Neural progenitor cell (in vitro differentiated cells): ENCODE measurements at places on chromosomes 16 and 17. TPM values are rescaled to one million over a fixed set of nuclear protein-coding genes. Genes with fewer than 3 reads are reported as not detected.

DNA sequence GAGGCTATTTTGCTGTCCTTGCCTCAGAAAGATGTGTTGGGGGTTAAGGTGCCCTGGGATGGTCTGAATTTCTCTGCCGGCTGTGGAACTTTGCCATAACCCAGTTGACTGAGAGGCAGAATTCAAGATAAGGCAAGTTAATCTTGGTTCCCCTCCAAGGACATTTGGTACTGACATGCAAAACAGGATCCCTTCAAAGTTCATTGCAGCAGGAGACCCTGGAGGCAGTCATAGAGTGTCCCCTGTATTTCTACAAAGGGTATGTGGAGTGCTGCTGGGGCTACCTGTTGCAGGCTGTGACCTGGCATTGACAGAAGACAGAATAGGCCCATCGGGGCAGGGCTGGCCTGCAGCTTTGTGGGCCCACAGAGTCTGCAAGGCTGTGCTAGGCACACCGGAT lies 135.6 kb upstream of the IRX3 start:
- DNase-seq, result no peak
- H3K4me3 ChIP-seq, result no peak overlapping the region
- H3K36me3 ChIP-seq, result no peaks in the 10 kb centered on the region
- H3K4me1 ChIP-seq, result no peaks in the 10 kb centered on the region
- no peak overlapping the region for H3K27ac ChIP-seq

- no peak overlapping the region for H3K4me3 ChIP-seq
- H3K27ac ChIP-seq, result no peak overlapping the region
- H3K27me3 ChIP-seq, result no peaks in the 10 kb centered on the region
- H3K4me1 ChIP-seq, result no peaks in the 10 kb centered on the region
- no peaks in the 10 kb centered on the region for H3K36me3 ChIP-seq
- no peak for DNase-seq
These were observed 54.4 kb upstream of the ICAM2 start for GRCh38 chr17:64074704-64075426.

- H3K36me3 ChIP-seq, result peaks cover 4% of the 10 kb centered on the region
- no peak overlapping the region for H3K4me3 ChIP-seq
- H3K4me1 ChIP-seq, result no peaks in the 10 kb centered on the region
- H3K27ac ChIP-seq, result no peak overlapping the region
- H3K27me3 ChIP-seq, result no peaks in the 10 kb centered on the region
- DNase-seq, result no peak
These were observed 335.3 kb downstream of the CNTNAP4 start for GRCh38 chr16:76612497-76612896.

- no peaks in the 10 kb centered on the region for H3K27me3 ChIP-seq
- no peaks in the 10 kb centered on the region for H3K36me3 ChIP-seq
- no peak for DNase-seq
- H3K4me3 ChIP-seq, result no peak overlapping the region
- no peak overlapping the region for H3K27ac ChIP-seq
These were observed 33.6 kb upstream of the BRD7 start for GRCh38 chr16:50402298-50402895.

- H3K4me1 ChIP-seq, result peaks cover 9% of the 10 kb centered on the region
- no peaks in the 10 kb centered on the region for H3K36me3 ChIP-seq
- no peak for DNase-seq
- H3K27me3 ChIP-seq, result no peaks in the 10 kb centered on the region
- no peak overlapping the region for H3K4me3 ChIP-seq
These were observed 190.9 kb upstream of the CHMP6 start for GRCh38 chr17:80800481-80801391.

DNA sequence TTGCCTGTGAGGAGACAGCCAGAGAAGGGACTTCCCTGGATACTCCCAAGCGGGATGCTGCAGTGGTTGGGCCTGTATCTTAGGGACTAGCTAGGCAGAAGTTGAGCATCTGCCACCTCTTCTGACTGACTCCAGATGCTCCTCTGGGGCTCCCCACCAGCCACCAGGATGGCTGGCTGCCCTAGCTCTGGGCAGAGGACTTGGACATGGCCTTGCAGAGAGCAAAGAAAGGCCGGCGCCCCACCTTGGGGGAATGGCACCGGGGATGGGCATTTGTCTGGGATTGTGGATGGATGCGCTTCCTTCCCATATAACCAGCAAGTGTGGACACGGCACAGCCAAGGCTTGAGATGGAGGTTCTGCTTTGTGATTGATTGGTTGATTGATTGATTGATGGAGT lies 69.0 kb downstream of the OR1D5 start:
- no peak for DNase-seq
- no peak overlapping the region for H3K27ac ChIP-seq
- no peaks in the 10 kb centered on the region for H3K27me3 ChIP-seq
- peaks cover 5% of the 10 kb centered on the region for H3K4me1 ChIP-seq

- peak overlapping the region; percentile 47 for H3K4me3 ChIP-seq
- peak; percentile 86 for DNase-seq
- H3K4me1 ChIP-seq, result peaks cover 22% of the 10 kb centered on the region
These were observed 56.5 kb upstream of the CIBAR2 start for GRCh38 chr16:85168732-85169256.

DNA sequence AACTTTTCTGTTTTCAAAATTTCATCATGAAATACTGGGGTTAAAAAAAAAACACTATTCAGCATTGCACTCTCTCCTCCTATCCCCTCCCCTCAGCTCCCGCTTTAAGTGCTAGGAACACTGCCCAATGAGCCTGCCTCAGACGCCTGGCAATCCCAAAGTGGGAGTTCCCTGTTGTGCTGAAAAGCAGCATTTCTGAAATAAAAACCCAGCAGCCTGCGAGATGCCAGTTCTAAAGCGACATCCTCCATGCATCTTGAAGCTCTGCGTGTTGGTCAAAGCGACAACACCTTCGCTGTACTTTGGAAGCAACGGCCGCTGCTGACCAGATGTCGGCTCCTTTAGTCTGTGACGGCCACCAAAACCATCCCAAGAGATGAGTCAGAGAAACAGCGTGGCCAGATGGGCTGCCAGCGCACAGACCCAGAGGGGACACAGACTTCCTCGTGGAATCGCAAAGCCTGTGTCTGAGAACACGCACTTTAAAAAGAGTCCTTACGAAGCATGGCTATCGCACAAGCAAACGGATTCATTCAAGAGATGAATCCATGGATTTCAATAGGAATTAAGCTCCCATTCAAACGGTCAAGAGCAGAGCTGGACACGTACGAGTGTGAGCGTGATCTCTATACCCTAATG lies 32.8 kb downstream of the FBXO31 start:
- no peak overlapping the region for H3K27ac ChIP-seq
- H3K36me3 ChIP-seq, result no peaks in the 10 kb centered on the region
- no peaks in the 10 kb centered on the region for H3K27me3 ChIP-seq
- H3K4me3 ChIP-seq, result no peak overlapping the region

DNA sequence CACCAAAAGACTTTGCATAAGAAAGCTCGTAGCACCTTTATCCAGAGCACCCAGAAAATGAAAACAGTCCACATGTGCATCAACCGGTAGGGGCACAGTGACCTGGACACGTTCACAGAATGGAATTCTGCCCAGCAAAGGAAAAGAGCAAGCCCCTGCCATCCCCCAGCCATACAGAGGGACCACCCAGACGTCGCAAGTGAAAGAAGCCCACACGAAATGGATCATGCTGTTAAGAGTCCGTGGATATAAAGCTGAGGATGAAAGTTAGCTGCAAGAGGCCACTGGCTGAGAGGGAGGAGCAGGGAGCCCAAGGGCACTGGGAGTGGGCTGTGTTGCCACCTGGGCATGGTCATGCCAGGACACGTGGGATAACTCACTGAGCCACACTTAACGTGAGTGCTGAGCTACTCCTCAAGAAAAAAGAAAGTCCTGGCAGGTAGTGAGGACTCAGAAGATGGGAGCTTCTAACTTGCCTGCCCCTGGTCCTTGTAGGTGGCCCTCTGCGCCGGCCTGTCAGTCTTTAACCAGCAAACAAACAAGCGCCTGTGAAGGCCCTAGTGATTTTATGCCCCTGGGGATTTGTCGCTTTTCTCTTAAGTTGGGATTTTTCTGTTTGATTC lies 190.7 kb downstream of the C16orf95 start:
- no peak for DNase-seq
- no peak overlapping the region for H3K4me3 ChIP-seq
- H3K27ac ChIP-seq, result no peak overlapping the region
- H3K27me3 ChIP-seq, result no peaks in the 10 kb centered on the region
- no peaks in the 10 kb centered on the region for H3K36me3 ChIP-seq

DNA sequence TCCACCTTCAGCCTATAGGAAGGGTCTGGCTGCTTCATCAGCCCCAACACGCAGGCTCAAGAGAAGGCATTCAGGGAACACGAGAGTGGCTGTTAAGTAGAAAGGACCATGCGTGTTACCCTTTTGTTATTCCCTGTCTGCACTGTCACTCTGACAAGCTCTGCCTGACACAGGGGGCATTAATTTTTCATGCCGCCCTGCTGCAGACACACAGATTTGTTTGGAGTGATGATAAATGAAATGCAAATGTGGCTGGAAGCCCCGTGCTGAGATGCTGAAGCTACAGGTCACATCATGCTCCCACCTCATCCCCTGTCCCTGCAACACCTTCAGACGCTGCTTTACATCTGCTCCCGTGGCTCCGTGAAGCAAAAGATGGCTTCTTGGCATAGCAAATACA lies 97.7 kb downstream of the USP31 start:
- DNase-seq, result no peak
- H3K27me3 ChIP-seq, result no peaks in the 10 kb centered on the region
- no peak overlapping the region for H3K4me3 ChIP-seq
- no peaks in the 10 kb centered on the region for H3K36me3 ChIP-seq
- no peak overlapping the region for H3K27ac ChIP-seq
- H3K4me1 ChIP-seq, result peaks cover 5% of the 10 kb centered on the region

GRCh38 chr17:37283414-37283961 lies 92.3 kb upstream of the C17orf78 start:
- no peak for DNase-seq
- H3K27ac ChIP-seq, result no peak overlapping the region
- no peaks in the 10 kb centered on the region for H3K36me3 ChIP-seq
- H3K27me3 ChIP-seq, result no peaks in the 10 kb centered on the region
- no peak overlapping the region for H3K4me3 ChIP-seq

DNA sequence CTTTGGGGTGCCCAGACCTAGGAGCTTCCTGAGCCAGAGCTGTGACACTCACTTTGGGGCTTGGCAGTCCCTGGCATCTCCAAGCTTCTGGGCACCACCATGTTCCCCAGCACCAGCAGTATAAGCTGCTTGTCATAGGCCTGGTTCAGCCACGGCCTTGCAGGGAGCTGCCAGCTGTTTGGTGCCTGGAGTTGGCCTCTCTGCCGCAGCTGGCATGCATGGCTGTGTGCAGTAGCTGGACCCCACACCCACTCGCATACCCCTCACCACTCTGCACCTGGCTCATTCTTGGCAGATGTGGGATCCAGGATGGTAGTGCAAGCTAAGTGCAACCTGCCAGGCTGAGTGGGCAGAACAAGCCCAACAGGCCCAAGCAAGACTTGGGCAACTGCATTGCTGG lies 73.4 kb upstream of the BRD7 start:
- H3K36me3 ChIP-seq, result no peaks in the 10 kb centered on the region
- H3K4me3 ChIP-seq, result no peak overlapping the region
- no peak overlapping the region for H3K27ac ChIP-seq

DNA sequence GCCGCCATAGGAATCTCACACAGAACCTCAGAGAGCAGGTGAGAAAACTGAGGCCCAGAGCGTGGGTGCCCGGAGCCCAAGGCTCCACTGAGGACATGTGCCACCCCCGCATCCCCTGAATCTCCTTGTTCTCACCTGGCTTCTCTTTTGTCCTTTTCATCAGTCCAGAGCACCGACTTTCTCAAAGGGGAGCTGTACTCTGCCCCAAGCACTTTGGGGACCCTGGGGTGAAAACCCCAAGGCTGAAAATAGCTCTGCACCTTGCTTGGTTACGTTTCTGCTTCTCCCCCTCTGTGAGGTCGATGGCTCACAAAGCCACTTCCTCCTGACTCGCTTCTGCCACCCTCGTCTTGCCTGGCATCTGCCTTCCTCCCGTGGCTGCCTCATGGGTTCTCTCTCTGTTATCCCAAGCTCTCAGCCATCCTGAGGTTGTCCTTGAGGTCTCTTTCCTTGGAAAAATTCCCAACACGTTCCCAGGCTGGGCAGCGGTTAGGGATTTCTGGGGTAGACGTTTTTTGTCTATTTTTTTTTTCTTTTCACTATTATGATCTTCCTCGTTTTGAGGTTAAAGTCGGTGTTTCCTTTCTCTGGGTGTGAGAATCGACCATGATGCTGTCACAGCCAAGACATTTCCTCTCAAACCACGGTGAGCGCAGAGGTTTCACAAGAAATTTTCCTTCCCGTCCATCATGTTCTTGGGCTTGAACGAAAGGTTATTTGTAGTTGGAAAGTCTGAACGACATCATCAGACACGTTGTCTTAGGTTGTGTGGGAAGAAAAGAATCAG lies 37.2 kb downstream of the IRF8 start:
- no peak overlapping the region for H3K4me3 ChIP-seq
- H3K4me1 ChIP-seq, result no peaks in the 10 kb centered on the region
- no peaks in the 10 kb centered on the region for H3K36me3 ChIP-seq
- H3K27me3 ChIP-seq, result no peaks in the 10 kb centered on the region
- H3K27ac ChIP-seq, result no peak overlapping the region

GRCh38 chr16:9408297-9408878 lies 316.9 kb downstream of the HAPSTR1 start:
- DNase-seq, result peak; percentile 21
- H3K4me3 ChIP-seq, result no peak overlapping the region
- no peaks in the 10 kb centered on the region for H3K27me3 ChIP-seq
- H3K4me1 ChIP-seq, result peaks cover 15% of the 10 kb centered on the region
- H3K36me3 ChIP-seq, result no peaks in the 10 kb centered on the region
- no peak overlapping the region for H3K27ac ChIP-seq

DNA sequence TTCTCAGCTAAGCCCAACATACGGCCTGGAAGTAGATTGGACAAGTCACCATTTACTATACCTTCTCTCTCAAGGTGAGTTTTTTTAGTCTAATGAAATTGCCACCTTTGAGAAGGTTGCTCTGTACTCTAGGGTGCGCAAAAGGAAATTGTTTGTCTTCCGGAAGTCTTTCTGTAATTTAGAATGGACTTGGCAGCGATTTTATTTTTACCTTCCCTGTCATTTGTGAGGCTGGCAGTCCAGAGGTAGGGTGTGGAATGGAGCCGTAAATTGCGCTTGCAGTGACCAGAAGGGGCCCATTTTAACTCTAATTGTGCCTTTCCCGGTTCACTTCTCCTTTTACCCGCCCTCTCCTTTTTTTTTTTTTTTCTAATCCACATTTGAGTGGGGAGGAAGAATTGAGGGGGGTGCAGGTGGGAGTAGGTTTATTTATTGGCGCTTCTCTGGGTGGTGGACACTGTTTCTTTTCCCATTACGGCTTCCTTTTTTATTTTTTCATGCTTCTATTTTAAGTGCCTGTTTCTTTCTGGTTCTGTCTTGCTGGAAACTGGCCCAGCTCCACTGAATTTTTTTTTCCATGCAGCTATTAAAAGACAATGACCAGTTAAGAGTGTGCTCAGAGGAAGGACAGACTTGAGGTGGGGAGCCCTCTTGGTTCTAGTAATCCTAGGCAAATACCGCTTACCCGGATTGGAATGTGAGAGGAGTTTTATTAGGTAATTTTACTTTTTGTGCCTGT lies 89.7 kb upstream of the CLEC18A start:
- peaks cover 3% of the 10 kb centered on the region for H3K4me1 ChIP-seq
- H3K36me3 ChIP-seq, result no peaks in the 10 kb centered on the region
- no peaks in the 10 kb centered on the region for H3K27me3 ChIP-seq
- no peak overlapping the region for H3K4me3 ChIP-seq

- no peaks in the 10 kb centered on the region for H3K36me3 ChIP-seq
- peaks cover 61% of the 10 kb centered on the region for H3K4me1 ChIP-seq
These were observed 25.3 kb downstream of the IGF2BP1 start for GRCh38 chr17:49022391-49022941.

Gene CNGB1
- total RNA-seq, result not detected in 2 replicates

Gene CCL13
- total RNA-seq, result not detected in 2 replicates

Gene CCDC78
- 0.67 and 3.7 TPM in 2 replicates for total RNA-seq

Gene SEPTIN12
- not detected in 2 replicates for total RNA-seq
